ENCODE measurements at places on chromosomes 1 and 21.
A peak's percentile ranks its signal among the peaks of the same experiment; 100 is the strongest.

DNA sequence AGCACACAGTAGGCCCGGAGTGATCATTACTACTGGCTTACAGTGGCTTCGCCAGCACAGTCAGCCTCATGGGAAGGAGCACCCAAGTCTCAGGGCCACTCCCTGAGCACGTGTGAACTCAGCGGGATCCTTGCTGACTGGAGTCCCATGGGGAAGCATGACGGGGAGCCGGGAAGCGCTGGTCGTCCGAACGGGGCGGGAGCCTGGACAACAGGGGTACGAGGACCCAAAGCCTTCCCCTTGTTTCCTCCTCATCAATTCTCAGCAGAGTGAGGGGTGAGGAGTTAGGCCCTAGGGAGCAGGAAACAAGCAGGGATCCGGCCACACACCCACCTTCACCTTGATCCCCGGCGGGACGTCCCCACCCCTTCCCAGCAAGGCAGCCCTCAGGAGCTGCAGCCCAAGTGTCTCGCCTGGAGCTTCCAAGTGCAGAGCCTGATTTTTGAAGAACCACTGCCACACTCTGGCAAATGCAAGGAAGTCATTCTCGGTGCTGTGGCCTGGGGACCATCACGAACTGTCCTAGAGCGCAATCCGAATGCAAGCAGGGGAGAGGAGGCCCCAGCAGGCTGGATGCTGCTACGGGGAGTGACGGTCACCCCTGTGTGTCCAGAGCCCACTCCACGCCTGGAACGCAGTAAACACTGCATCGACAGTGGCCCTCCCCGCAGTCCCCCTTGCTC, 35.5 kb downstream of the TOMM20 start:
- no peak for DNase-seq

GRCh38 chr1:183449223-183449770, 23.0 kb upstream of the SMG7 start:
- DNase-seq, result no peak

DNA sequence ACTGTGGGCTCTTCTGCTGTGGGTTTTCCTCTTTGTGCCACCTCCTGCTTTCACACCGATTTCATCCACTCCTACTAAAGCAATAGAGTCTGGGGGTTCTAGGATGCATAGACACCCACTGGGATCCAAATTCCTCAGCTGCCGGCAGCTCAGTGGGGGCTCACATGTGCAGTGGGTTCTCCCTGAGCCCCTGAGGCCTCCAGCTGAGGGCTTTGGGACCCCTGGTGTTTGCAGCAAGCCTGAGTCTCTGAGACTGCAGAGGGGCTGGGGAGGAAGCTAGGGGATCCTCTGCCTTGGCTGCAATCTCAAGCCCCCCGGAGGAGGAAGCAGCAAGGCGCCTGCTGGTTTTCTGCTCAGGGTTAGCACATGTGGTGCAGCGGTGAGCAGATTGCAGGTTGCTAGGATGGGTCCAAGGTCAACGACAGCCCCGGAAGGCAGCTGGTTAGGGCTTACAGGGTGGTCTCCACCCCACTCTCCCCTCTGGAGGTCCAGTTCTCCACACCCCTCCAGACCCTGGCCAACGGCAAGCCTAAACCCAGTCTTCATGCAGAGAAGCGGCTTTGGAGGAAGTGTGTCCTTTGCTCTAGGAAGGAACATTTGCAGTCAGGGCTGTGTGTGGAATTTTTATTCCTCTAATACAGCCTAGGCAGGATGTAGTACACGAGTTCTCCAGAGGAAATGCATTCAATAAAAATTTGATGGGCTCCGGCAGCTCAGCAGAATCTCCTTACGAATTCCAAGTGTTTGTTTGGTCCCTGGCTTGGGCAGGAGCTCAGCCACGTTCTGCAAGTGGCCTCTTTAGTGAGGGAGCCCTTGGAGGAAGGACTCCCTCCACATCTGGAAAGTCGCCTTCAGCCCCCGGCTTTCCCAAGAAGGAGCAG, 269.1 kb upstream of the VAMP3 start:
- no peak for DNase-seq

GRCh38 chr21:45539046-45539795, 3.0 kb downstream of the SLC19A1 start:
- DNase-seq, result peak; percentile 3

DNA sequence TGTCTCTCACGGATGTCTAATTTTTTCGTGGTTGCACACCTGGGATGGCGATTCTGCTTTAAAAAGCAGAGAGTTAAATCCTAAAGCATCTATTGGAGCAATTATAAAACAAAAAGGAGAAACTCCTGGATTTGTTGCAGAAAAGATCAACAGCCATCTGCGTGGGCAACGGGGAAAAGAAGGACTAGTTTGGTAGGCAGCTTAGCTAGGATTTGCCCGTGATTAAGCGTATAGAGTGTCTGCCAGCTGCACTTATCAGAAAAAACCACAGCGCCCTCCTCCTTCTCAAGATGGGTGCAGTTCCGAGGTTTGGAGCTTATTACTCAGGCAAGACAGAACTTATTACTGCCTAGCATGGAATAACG, 526 bp upstream of the SLC25A24 start:
- DNase-seq, result peak; percentile 74

DNA sequence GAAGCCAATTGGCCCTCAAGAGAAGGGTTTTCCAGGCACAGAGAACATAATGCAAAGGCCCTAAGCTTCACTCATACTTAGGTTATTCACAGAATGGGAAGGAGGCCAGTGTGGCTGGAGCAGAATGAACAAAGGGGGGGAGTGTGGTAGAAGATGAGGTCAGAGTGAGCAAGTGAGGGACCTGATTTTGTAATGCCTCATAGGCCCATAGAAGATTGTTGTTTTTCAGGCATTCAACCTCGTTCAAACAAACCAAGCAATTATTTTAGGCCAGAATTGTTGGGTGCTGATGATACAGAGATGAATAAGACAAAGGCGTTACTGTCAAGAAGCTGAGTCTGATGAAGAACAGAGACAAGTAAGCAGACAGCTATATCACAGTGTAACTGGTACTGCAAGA, 54.5 kb upstream of the RAP1A start:
- DNase-seq, result no peak

DNA sequence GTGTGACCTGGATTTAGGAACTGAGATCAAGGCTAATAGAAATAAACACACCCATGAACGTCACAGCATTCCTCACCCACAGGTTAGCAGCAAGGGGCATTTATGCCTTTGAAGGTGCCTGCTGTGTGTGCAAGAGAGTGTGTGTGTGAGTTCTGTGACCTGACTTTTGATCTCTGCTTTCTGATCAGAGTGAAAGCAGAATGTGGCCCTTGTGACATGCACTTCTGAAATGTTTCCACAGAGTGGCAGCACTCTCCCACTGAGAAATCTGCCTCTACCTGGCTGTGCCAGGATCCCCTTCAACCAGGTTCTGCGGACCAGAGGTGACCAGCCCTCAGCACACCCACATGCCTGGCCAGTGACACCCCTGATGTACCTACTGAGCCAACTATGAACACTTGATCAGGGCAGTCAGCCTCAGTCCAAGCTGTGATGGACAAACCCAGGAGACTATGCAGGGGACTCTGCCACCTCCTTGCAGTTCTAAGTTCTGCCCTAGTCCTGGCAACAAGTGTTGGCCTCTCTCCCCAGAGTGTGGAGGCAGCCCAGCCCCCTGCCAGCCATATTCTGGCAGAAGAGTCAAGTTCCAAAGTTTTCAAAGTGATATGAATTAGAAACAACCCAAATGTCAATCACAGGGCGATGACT, 41.0 kb downstream of the RXRG start:
- DNase-seq, result peak; percentile 57

- DNase-seq, result no peak
Observed at GRCh38 chr21:18522181-18522972, 118.8 kb upstream of the TMPRSS15 start.

DNA sequence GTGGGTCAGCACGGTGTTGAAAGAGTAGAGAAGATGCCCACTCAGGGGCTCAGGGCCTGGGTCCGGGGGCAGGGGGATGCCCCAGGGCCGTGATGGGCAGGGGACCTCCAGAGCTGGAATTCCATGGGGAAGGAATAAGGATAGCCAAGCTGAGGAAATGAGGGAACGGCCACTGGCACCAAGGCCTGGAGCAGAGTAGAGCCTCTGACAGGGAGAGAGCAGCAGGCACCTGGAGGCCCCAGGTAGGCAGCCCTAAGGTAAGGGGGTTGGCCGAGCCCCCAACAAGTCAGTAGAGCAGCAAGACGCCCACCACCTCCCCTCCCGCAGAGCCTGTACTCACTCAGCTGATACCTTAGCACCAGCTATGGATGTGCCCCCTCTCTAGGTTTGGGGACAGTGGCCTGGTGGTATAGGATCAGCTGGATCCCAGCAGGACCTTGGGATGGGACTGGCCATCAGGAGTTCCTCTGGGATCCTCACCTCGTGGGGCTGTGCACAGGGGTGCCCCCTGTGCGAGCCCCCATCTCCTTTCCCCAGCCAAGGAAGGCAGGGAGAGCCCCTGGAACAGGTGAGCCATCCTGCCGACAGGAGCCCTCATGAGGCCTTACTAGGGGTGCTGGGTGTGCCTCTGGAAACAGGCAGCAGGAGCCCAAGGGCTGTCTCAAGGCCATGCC, 21.0 kb upstream of the ARF1 start:
- DNase-seq, result no peak

GRCh38 chr1:219940707-219941106, 12.3 kb upstream of the SLC30A10 start:
- DNase-seq, result no peak

DNA sequence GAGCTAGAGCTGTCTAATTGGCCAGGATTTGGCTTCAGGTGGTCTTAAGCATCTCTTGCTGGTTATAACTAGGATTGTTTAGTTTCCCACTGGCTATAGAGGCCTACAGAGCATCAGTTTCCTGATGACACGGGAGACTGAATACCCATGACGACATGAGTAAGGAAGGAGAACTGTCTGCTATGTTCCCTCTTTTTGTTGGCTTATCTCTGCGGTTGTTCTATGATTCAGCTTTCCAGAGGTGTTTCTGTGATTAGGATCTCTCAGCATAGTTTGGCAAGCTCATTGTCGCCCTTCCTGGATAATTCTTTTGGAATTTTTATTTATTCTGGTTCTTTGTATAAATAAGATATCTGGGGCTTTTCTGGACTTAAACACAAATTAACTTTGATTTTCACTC, 163.4 kb downstream of the OLFM3 start:
- no peak for DNase-seq

GRCh38 chr1:168709405-168710363, 19.3 kb downstream of the DPT start:
- no peak for DNase-seq

DNA sequence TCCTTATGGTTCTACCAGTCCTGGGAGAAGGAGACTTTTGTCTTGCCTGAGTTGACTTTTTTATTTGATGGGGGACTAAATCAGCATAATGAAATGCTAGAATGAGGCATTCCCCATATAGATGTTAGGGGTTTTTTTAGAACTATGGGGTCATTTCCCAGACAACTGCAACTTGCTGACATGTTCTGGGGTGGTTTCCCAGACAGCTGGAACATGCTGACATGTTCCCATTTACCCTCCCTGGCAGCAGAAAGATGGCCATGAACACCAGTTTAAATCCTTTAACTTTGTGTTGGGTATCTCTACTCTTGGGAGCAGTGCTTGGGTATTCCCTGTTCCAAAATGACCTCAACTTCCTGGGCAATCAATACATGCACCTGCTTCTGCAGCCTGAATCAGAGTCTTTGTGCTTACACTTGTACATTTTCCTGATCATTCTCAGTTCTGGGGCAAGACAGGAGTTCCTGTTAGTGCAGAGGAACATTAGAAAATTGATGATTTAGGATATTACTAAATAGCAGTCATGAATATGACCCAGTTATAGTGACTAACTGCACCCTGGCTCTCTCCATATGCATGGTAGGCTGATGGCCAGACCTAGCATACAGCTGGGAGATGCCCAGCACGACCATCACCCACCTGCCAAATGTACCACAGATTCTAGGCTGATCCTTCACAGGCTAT, 75.4 kb upstream of the CD5L start:
- no peak for DNase-seq

DNA sequence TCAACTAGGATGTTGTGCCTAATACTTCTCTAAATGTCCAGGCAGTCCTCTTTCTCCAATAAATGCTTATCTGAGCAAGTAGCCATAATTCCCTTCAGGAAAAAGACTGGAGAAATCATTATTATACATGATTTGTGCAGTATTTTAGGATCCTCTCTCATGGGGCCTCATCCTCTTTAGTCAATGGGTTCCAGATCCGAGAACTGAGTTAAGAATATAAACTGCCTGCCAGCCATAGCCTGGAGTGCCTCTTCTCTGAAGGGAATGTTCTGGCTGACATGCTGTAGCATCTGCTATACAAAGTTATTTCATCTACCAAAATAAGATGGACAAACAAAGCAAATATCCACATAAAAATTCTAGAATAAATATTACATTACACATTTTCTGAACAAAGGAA, 334.0 kb upstream of the PRMT6 start:
- DNase-seq, result no peak

DNA sequence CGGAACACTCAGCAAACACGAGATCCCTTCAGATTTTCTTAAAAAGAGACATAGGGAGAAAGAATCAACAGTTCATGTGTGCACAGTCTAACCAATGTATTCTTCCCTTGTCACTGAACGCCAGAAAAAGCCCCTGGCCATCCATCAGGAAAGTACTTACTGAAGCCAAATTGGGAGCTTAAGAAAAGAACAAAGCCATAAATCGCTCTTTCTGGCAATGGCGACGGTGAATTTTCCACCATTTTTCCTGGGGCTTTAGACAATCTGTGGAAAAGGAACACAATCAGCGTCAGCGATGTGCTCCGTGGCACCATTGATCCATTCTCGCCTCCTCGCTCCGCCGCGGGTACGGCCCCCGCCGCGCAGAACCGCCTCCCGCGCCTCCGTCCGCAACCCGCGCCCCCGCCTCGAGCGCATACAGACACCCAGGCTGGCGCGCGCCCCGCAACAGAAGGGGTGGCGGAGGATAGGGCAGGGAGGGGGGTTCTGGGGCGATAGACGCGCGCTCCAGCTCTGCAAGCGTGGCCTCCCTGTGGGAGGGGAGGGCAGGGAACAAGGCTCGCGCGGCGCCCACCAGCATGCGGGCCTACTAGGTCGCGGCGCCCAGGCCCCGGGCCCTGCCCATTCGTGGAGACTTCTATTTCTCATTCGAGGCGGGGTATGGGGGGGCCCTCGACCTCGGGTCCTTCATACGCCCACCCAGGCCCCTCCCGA, 440 bp downstream of the PIGP start:
- peak; percentile 78 for DNase-seq

GRCh38 chr1:82042306-82043060, 241.7 kb downstream of the ADGRL2 start:
- DNase-seq, result no peak

- DNase-seq, result no peak
Observed at GRCh38 chr1:60990714-60991090, 91.7 kb upstream of the NFIA start.

GRCh38 chr21:41876928-41877652, 2.1 kb downstream of the PRDM15 start:
- no peak for DNase-seq

GRCh38 chr1:40414331-40414730, 35.9 kb upstream of the ZFP69B start:
- DNase-seq, result no peak

DNA sequence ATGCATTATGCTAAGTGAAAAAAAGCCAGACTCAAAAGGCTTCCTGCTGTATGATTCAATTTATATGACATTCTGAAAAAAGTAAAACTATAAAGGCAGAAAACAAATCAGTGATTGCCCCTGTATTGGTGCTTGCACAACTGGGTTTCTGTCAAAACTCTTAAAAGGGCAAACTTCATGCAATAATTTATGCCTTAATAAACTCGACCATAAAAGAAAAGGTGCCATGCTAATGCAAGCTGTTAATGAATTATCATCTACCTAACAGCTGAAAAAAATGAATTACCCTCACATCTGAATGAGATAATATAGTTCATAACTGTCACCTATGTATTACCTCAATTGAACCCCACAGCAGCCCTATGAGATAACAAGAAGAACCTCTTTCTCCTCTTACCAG, 120.8 kb upstream of the ATP1A1 start:
- DNase-seq, result no peak

GRCh38 chr1:46404482-46405196, 10.5 kb downstream of the FAAH start:
- no peak for DNase-seq
